Body of pancreas (tissue), 4 donors: ENCODE measurements at places on chromosomes 2 and 18. TPM values are rescaled to one million over a fixed set of nuclear protein-coding genes. Genes with fewer than 3 reads are reported as not detected.

DNA sequence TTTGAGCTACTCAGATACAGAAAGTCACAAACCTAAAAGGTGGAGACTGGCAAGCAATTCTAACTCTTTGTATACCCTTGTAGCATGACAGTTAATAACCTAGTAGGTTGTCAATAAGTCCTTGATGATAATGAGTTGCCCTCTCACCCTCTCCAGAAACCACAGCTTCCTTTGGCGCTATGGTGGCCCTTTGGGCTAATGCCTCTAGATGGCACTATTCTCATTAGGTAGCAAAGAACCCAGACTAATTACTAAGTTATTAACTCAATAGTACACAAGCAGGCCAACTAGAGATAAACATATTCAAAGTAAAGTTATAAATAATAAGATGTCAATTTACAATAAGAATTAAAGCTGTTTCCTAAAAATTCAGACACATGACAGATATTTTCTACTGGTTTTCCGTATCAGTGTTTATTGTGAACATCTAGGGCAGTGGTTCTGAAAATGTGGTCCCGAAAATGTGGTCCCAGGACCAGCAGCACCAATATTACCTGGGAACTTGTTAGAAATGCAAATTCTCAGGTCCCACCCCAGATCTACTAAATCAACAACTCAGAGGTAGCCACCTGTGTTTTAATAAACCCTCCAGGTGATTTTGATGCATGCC is 41.1 kb downstream of the LDAH start:
- no peak for DNase-seq

DNA sequence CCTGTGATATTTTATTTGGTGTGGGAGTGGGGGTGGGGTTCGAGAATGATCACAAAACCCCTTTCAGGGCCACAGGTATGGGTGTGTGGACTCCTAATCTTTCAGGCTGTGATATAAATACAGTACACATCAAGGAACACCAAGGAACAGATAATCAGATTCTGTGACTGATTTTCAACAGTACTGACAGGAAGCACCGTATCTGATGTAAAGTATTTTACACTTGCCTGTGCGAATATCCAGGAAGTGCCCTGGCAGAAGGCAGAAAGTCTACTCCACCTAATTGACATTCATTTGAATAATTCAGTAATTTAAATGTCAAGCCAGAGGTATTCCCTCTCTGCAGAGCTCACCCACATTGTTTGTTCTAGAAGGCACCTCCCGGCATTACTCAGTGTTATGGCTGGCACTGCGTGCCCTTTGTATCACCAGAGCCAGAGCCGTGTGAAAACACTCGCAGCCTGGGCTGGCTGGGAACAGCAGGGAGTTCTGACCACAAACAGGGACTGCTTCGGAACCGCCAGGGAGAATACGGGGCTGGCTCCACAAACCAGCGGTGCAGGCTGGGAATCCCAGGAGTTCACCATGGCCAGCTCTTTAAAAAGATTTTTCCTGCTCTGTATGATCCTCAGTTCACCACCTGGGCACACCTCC is 91.8 kb downstream of the ACVR1 start:
- DNase-seq, result peak; percentile 77

- DNase-seq, result no peak
Measured at GRCh38 chr2:97728091-97728731, 14.8 kb downstream of the ZAP70 start.

DNA sequence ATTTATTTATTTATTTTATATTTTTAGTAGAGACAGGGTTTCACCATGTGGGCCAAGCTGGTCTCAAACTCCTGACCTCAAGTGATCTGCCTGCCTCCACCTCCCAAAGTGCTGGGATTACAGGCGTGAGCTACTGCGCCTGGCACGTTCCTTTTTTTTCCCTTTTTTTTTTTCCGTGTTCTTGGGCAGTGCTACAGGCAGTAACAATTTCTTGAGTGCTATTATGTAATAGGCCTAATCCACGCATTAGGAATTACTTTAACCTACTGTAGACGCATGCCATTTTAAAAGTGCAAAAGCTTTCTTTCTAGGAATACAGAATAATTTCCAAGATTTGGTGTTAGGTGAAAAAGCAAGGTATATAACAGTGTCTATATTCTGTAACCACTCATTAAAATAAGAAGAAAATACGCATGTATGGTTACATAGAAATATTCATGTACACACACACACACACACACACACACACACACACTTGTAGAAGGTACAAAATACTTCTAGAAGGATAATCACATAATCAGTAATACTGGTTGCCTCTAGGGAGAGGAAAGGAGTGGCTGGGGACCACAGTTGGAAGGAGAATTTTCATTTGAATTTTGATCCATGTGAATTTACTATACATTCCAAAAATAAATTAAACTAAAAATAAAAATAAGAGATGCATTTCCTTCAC is 92.3 kb downstream of the METTL8 start:
- DNase-seq, result no peak

DNA sequence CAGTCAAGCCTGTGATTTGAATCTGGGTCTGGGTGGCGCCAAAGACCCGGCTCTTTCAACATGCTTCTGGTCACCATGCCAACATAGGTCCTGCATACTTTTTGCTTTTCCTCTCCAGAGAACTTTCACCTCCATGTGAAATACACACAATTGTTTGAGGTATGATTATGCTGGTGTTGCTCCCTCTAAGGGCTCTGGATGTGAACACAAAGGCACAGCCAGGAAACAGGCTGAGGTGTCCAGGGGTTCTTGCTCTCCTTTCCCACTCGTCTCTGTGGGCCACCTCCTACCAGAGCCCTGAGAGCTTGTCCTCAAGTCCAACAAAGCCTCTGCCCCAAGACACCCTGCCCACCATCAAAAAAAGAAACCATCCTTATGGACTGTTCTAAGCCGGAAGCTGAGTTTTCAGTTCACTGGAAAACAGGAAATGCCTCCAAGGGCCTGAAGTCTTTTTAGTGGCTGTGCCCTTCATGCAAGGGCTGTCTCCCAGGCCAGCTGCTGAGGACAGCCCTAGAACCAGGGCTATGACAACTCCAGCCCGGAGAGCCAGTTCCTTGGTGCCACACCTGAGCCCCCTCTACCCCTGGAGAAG is 100.2 kb upstream of the EPAS1 start:
- no peak for DNase-seq

- no peak for DNase-seq
Measured at GRCh38 chr18:59898609-59899297, 1.0 kb upstream of the PMAIP1 start.

GRCh38 chr2:47019961-47020681 is 104.5 kb upstream of the MCFD2 start:
- DNase-seq, result no peak

DNA sequence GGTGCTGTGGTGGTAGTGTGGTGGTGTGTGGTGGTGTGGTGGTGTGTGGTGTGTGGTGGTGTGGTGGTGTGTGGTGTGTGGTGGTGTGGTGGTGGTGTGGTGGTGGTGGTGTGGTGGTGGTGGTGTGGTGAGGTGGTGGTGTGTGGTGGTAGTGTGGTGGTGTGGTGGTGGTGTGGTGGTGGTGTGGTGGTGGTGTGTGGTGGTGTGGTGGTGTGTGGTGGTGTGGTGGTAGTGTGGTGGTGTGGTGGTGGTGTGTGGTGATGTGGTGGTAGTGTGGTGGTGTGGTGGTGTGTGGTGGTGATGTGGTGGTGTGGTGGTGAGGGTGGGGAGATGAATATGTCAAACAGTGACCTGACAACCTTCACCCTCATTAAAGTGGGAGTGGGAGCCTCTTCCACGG is 55.6 kb upstream of the DLGAP1 start:
- DNase-seq, result no peak

- no peak for DNase-seq
Measured at GRCh38 chr2:81895620-81896250, 1591.2 kb upstream of the LRRTM1 start.

DNA sequence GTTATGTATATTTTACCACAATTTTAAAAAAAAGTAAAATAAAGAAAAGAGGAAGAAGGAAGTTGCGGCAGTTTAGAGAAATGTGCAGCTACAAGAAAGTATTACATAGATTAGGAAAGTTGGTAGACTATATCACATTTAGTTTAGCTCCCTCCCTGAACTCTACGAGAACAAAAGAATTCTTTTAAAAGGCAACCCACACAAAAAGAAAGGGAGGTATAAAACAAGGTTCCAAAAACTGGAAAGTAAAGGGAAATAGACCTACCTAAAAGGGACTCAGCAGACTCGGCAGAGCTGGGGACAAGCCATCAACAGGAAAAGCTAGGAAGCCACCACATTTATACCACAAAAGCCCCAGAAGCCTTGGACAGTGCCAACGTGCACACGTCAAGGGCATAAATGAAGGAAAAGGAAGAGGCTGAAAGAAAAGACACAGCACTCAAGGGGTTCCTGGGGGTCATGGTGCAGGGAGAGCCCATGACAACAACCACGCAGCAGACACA is 9.1 kb downstream of the TMEM127 start:
- no peak for DNase-seq

- DNase-seq, result no peak
Measured at GRCh38 chr2:109457366-109457765, 156.4 kb downstream of the SEPTIN10 start.

DNA sequence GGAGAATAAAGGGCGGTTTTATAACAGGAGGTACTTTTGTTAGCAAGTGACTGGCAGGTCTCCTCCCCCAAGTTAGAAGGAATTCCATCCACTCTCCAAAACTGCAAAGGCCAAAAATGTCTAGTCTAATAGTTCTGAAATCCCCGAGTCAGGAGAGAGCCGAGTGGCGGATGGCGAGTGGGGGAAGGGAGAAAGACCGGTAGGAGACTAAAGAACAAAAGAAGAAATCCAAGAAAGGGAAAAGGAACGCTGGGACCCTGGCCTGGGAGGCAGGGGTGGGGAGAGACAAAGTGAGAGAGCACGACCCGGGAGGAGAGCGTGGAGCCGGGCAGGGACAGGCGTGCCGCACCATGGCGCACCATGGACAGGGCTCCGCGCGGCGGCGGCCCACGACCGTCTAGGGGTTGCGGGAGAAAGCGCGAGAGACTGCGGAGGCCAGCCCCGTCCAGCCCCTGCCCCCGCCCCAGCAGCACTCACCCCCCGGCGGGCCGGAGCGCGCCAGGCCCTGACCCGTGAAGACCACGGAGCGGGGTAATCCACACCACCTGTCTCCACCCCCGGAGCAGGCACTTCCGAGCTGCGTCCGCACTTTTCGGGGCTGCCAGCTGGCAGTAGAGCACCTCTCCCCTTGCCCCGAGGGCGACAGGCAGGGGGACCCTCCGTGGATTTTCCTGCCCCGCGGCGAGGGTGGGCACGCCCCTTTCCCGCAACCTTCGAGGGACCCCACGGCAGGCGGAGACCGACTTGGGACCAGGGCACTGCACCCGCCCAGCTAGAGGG is 1.6 kb downstream of the CDH2 start:
- no peak for DNase-seq

DNA sequence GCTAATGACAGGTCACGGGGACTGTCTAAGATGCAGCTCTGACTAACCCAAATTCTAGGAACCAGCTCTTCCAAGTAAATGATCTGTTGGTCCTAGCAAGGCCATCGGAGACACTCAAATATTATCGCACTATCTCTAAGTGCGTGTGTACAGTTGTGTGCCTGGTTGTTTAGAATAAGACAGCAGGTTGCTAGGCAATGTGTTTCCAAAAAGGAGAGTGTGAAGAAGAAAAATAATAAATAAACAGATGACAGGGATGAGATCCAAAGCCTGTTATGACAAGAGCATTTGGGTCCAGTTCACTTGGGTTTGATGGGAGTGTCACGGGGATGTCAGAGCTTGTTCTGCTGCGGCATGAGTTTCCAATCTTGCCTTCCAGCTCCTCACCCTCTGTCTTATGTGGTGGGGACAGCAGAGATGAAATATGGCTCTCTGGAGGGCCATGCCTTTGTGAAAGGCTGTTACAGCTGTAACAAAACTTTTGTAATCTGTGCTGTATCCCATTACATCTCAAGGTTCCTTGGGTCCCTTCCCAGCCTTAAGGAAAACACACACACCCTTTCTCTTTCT is 127.5 kb upstream of the TNP1 start:
- no peak for DNase-seq

- no peak for DNase-seq
Measured at GRCh38 chr2:237731663-237732062, 66.9 kb upstream of the RBM44 start.

- DNase-seq, result no peak
Measured at GRCh38 chr2:73256618-73256922, 22.5 kb downstream of the CCT7 start.

DNA sequence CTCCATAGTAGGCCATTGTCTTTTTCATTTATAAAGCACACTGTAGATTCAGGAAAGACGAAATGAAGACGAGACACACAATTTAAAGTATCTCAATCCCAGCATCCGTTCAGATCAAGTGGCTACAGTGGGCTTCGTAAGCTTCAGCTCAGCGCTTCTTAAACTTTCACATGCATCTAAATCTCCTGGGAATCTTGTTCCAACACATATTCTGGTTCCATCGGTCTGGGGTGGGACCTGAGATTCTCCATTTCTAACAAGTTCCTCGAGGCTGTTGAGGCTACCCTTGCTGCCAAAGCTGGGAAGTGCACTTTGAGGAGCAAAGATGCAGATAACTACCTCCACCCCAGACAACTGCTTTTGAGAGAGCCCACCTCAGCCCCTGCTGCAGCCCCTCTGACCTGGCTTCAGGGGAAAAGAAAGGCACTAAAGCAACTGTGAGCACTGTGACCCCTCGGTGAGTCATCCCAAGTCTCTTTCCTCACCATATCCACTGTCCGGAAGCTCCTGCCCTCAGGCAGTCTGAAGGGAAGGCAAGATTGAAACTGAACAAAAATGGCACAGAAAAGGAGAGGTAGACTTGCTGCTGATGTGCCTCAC is 201.1 kb upstream of the FBXO11 start:
- no peak for DNase-seq

DNA sequence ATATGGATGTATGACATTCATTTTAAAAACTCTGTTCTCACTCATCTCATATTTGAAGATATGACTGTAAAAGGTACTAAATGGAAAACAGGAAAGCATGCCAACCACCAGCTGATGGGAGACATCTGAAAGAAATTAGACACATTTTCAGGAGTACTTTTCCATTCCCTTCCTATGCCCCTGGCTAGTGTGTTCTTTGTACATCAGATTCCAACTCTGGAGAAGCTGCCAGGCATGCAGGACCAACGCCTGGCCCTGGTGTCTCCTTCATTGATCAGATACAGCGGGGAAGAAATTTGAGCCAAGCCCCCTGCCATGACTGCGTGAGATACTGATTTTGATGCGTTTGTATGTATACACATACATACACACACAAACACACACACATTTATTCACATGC is 599.0 kb upstream of the SYT4 start:
- no peak for DNase-seq

FRZB gene
- 0.66 TPM for total RNA-seq

TTN gene
- total RNA-seq, result 94.6 TPM

STK17B gene
- total RNA-seq, result 7.9 TPM

CCDC93 gene
- 36.6 TPM for total RNA-seq

MEIS1 gene
- 82.1 TPM for total RNA-seq

GAREM2 gene
- total RNA-seq, result 1.6 TPM

HOXD12 gene
- total RNA-seq, result not detected

CLEC4F gene
- not detected for total RNA-seq

POTEF gene
- total RNA-seq, result not detected

LBX2 gene
- total RNA-seq, result 7.6 TPM
